ENCODE measurements at places on chromosomes 16 and 17. TPM values are rescaled to one million over a fixed set of nuclear protein-coding genes. Genes with fewer than 3 reads are reported as not detected.

GRCh38 chr16:75899163-75899562 lies 172.9 kb upstream of the CPHXL start:
- DNase-seq: no peak

KRT16 gene
- polyA plus RNA-seq: not detected

- no peak for DNase-seq
Measured at GRCh38 chr17:73262676-73263642, 1.3 kb upstream of the CPSF4L start.

CLEC3A gene
- polyA plus RNA-seq: 0.56 TPM

OR4D1 gene
- polyA plus RNA-seq: 0.04 TPM

Data from renal pelvis (tissue), 12 donors.